ENCODE measurements at places on chromosomes 1 and 21.

- no peak for DNase-seq
Measured at GRCh38 chr1:172673761-172674160, 14.9 kb downstream of the FASLG start.

DNA sequence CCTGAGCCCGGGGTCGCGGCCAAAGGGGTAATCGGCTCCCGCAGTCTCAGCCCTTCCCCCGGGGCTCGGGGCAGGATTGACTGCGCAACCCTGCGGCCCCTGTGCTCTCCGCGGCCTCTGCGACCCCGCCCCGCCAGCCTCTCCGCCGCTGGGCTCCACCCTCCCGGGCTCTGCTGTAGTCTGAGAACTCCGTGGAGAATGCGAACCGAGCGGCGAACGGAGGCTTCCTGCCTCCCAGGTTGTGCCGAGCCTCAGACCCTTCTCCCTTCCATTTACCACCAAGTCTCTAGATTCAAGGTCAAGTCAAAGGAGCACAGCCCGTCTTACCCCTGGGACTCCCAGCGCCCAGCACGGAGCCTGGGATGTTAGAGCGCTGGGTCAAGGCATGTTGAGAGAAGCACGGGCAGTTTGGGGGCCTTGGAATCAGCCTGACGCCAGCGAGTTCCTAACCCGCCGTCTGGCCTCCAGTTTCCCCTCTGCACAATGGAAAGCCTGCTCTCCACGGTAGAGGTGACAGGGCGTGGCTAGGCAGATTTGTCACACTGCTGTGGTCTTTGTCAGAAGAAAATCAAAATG is 3.0 kb downstream of the ATP2B4 start:
- DNase-seq, result no peak

GRCh38 chr1:31181515-31182343 is 58.0 kb downstream of the NKAIN1 start:
- DNase-seq, result peak; percentile 78

DNA sequence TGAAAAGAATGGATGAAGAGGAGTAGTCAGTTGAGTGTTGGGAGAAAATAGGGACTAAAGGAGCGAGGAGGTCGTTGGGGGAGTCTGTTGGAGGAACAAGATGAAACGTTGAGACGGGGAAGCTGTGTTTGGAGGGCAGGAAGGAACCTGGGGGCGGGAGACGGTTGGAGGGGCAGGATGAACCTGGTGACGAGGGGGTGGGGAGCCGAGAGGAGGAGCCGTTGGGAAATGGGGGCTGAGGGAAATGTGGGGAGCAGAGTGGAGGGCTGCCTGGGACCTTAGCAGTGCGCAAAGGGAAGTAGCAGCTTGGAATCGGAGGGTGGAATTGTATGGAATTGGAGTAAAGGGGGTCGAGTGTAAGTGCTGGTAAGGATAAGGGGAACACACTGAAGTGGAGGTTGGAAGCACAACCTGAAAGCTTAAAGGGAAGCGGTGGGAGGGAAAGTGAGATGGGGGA is 630 bp downstream of the MTF2 start:
- peak; percentile 46 for DNase-seq

GRCh38 chr1:29650041-29650400 is 413.7 kb downstream of the PTPRU start:
- no peak for DNase-seq

DNA sequence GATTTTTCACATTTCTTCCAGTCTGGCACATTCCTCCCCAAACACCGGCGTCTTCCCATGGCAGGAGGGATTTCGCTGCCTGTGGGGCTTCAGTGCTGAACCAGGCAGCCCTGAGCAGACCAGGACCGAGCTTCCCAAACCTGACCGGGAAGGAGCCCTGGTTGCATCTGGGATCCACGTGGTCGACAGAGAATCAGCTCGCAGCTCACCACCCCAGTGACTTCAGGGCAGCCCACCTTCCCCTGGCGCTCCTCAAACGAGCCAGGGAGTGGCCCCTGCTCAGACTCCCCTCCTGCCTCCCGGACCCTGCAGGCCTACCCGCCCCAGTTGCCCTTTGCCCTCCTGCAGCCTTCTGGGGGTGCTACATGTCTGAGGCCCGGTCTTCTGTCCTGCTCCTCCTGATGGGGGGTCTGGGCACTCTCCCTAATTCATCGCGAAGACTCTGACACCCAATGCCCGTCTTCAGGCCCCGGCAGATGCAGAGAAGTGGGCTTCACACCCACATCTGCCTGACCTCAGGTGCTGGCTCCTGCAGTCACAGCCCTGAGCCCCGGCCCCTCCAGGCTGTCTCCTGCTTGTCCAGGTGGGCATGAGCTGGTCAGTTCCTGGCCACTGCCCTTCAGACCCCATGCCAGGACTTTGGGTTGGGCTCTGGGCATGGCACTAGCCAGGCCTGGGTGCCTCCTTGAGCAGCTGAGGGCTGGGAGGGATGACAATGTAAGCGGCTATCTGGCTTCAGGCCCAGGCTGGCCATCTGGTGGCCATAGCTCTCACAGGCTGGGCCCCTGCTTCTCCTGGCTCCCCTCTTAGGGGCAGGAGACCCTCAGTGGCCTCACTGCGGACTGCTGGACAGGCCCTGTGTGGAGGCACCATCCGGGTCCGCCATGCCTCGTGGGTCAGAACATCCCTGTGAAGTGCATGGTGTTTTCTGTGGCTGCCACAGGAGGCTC is 26.1 kb upstream of the PRSS38 start:
- no peak for DNase-seq

DNA sequence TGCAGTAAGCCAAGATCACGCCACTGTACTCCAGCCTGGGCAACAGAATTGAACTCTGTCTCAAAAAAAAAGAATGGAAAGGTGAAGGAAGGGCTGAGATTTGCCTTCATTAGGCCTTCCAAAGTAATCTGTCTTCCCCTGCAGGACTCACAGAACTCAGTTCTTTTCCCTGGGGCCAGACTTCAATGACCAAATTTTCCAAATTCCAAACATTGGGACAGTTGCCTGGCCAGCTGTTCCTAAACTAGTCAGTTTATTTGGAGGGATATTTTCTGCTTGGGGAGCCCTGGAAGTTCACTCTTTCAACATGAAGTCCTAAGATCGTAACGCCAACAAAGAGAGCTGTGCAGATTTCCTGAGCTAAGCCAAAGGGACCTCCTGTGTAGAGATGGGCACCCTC is 5.4 kb upstream of the DEDD start:
- DNase-seq, result no peak

DNA sequence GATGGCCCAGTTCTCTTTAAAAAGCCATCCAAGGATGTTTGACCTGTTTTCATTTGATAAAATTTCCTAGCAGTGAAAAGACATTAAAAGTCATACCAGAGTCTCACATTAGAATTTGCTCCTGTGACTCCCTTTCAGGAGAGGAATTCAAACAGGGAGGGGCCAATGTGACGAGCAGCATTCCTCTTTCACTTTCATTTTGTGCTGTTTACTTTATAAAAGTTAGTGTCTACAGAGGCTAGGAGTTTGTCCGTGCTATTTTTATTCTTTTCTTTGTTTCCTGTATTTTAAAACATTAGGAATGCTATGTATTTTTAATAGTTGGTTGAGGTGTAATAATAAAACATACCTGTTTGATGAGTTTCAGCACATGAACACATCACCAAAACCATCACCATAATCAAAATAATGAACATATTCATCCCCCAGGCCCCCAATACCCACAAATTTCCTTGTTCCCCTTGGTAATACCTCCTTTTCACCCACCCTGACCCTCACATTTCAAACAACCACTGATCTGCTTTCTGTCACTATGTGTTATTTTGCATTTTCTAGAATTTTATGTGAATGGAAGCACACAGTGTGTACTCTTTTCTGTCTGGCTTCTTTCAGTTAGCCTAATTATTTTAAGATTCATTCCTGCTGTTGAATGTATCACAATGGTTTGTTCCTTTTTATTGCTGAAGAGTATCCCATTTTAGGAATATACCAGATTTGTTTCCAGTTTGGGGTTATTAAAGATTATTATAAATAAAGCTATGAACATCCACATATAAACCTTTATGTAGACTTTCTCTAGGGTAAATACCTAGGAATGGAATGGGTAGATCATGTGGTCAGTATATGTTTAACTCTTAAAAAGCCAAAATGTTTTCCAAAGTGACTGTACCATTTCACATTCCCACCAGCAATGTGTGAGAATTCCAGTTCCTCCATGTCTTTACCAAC is 129.5 kb downstream of the TENT5C start:
- peak; percentile 50 for DNase-seq

DNA sequence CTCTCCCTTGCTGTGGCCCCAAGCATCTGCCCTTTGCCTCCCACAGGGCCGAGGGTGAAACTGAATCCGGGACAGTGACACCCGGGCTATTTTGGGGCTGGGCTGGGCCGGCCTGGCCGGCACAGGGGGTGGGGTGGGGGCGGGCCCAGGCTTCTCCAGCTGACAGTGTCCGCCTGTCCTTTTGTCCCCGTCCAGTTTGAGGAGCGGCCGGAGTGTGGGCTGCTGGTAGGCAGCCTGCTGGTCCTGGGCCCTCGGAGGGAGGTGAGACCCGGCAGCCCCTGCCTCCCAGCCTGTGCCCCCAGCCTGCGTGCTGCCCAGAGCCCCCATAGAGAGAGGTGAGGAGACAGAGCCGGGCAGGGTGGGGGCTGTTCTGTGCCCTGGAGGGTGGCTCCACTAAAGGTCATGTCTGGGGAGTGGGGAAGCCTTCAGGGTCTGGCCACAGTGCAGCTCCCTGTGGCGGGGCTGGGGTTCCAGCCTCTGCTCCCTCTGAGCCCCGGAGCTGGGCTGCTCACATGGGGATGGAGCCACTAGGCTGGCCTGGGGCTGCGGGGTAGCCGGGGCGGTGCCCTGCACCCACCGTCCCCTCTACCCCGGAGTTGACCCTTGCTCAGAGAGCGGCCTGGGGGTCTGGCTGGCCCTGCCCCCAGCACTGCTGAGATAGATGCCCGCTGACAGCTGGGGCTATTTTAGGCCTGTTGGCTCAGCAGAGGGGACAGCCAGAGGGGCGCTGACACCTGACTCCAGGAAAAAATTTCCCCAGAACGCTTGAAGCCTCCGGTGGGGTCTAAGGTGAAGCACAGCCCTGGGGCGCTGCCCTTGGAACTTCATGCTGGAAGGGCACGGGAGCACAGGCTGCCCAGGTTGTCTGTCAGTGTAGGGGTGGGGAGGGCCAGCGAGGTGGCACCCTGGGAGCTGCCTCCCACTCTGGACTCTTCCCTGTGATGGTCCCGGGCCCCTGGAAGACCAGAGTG is at the start of gene OBSCN:
TSS of gene OBSCN (plus strand) at position 194 of the 971 bp plus-strand sequence. CDS start 3,740 bp downstream, outside the sequence.
- DNase-seq, result no peak

GRCh38 chr21:15006594-15007230 is 58.1 kb downstream of the NRIP1 start:
- DNase-seq, result no peak

GRCh38 chr1:154777154-154777553 is 92.9 kb downstream of the KCNN3 start:
- no peak for DNase-seq

DNA sequence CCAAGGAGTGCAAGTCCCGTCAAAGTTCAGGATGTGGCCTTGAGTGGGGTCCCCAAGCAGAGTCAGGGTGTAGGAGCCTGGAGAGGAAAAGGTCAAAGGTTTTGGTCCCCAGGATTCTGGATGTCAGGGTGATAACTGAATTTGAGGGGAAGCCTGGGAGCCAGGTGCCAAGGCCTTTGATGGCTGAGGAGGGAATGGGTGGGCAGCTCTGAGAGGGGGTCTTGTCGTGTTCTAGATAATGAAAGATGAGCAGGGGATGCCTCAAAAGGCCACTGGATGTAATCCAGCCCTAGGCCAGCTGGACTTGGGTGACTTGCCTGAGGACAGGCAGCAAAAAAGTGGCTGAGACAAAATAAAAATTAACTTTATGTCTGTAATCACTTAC is 27.5 kb upstream of the KCNA2 start:
- no peak for DNase-seq

DNA sequence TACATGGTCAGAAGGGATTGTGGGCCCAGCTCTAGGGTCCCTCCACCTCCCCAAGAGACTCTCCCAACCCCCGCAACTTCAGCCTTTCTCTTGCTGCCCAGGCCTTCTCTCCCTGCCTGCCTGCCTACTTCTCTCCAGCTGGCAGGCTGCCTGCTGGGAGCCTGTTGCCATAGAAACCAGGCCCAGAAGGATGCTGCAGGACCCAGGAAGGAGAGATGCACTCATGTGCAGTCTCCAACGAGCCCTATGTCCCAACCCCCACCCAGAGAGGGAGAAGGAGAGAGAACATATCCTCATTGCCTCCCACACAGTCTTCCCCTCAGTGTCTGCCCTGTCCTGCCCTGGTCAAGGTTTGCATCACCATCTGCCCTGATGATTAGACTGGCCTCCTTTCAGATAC is 10.8 kb upstream of the SMIM12 start:
- no peak for DNase-seq

DNA sequence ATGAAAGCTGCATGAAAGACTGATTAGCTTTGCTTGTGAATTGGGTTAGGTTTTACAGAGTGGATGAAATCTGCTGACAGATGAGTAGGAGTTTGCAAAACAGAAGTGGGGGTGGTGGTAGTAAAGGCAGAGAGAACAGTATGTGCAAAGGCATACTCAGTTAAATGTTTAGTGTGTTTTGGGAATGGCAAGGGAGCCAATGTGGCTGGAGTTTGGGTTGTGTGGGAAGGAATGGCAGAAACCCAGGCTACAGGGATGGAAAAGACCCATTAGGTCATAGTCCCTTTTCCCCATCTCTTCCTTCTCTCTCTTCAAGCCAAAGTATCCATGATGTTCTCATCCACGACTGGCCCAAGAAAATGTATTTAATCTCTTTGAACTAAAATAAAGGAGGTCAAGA is 362.2 kb upstream of the LYPLAL1 start:
- DNase-seq, result no peak

DNA sequence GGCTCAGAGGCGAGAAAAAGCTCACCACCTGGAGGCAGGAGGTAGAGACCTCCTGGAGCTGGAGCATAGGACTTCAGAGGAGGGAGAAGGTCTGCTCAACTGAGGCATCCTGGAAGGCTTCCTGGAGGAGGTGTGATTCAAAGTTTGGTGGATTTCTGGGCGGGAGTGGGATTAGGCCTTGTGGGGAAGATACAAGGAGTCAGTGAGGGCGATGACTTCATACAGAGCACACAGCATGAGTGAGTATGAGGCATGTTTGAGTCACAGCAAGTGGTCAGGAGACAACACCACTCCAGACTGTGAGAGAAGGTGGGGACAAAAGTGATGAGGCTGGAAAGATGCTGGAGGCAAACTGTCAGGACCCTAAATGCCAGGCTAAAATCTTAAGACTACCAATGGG is 77.6 kb downstream of the MATN1 start:
- no peak for DNase-seq

DNA sequence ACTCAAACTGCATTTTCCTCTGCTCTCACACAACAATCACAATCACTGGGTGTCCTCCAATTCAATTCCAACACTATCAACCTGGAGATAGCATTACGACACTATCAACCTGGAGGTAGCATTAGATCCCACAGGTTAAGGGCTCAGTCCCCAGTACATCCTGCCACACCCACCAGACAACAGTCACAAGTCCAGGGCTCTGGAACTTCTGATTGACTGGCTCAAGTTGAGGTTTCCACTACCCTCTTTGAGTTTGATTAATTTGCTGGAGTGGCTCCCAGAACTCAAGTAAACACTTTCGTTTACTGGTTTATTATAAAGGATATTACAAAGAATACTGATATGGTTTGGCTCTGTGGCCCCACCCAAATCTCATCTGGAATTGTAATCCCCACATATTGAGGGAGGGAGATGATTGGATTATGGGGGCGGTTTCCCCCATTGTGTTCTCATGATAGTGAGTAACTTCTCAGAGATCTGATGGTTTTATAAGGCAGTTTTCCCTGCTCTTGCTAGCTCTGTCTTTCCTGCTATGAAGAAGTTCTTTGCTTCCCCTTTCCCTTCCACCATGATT is 49.6 kb upstream of the ARHGAP29 start:
- DNase-seq, result no peak
